Suppressor macrophage (primary cell): ENCODE measurements at places on chromosomes 3 and 15.
A peak's percentile ranks its signal among the peaks of the same experiment; 100 is the strongest.

DNA sequence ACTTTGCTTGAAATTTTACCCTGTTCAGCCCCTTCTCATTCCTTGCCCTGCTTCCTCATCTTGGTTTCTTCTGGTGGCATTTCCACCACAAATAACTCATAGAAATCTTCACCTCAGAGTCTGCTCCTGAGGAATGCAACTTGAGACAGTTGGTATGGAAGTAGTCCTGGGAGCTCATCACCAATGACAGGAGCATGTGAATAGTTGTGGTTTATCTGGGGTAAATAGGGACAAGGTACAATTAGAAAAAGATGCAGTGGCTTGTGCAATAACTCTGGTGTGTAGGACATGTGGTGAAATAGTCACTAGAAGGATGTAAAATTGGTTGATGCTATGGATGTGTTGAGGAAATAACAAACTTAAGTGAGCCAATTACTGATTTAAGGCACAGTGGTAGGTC lies 72.7 kb upstream of the CHRNA7 start:
- no peak for DNase-seq

DNA sequence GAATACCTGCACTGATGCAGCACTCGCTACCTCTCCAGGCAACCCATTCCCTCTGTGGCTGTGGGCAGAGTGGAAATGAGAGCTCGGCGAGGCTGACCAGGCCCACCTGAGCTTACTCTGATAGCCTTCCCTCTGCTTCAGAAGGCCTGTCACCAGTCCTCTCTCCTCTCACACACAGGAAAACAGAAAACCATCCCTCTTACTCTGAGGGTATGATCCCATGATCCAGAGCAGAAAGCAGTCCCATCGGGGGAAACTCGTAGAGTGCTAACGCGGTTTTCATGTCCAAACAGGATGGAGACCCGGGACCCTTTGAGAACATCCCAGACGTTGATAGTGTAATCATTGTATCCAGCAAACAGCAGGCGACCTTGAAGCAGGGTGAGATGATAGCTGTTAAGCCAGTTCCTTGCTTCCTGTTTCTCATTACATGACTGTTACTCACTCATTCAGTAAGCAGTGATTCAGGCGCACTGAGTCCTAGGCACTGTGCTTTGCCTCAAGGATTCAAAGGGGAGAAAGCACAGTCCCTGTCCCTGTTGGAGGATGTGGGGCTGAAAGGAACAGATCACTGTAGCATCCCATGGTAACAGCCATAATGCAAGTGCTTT lies 11.8 kb upstream of the BCL2L10 start:
- DNase-seq: peak; percentile 57

- DNase-seq: no peak
Measured at GRCh38 chr15:42088801-42089640, 5.3 kb downstream of the PLA2G4D start.

DNA sequence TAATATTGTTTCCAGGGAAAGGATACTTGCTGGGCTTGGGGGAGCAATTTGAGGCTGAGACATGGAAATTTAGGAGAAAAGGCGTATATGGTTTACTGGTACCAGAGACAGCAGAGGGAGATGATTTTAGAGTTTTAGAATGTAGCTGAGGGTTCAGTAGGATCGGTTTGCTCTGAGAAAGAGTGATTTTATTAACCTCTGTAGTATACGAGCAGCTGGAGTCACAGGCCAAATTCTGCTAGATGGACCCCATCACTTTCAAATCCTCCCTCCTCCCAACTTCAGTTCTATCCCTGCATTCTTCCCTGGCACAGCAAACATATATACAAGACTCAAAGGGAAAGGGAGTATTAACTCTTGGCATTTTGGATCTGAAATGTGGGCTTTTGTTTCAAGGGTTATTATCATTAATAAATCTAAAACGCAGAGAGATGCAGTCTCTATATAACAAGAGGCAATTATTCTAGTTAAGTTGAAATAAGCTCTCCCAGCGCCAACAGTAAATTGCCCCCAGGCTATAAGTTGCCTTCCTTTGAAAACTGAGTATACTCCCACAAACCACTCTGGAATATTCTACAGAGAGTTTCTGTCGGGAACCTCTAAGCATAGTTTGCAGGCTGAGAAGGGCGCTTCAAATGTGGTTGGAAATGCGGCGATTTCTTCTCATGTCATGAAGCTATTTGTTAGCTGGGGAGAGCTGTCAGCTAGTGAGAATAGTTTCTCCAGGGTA lies 5.4 kb downstream of the CRABP1 start:
- no peak for DNase-seq

DNA sequence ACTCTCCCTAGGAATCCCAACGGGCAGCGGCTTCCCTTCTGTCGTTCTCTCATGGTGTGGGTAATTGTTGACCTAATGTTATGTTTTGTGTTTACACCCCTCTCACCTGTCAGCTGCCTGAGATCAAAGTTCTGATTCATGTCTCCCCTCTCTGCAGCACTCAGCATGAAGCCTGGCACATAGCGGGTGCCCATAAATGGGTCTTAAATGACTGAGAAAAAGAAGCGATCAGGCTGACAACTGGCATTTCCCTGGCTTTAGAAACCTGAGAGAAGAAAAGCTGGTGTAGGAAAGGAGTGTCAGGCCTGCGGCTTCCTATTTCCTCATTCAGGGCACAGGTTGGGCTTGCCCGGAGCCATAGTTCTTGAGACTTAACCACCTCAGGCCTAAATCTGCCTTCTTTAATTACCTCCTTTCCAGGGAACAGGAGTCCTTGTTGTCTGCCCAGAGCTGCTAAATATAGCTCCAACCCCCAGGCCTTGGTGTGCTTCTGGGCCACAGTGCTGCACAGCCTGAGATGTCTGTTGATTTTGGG lies 31.8 kb downstream of the LPP start:
- DNase-seq: no peak

GRCh38 chr3:39753391-39753790 lies 56.0 kb upstream of the MYRIP start:
- no peak for DNase-seq

GRCh38 chr3:129288446-129288845 lies 9.8 kb downstream of the HMCES start:
- no peak for DNase-seq

DNA sequence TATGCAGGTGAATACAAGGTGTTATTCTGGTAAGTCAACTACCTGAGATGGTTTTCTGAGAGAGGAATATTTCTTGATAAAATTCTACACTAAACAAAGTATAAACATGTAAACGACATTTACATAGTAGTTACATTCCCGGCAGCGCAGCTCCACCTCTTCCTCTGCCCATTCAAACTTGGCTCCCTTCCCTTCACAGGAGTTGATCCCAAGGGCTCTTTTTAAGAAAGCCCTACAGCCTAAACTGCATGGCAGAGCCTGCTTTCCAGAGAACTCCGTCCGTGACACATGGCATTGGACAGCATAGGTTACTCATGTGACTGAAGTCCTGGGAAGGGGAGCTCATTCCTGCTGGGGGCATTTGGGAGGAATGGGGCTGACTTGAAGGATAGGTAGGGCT lies 22.0 kb upstream of the LCTL start:
- no peak for DNase-seq

GRCh38 chr15:79045041-79045440 lies 45.5 kb downstream of the RASGRF1 start:
- DNase-seq: no peak

DNA sequence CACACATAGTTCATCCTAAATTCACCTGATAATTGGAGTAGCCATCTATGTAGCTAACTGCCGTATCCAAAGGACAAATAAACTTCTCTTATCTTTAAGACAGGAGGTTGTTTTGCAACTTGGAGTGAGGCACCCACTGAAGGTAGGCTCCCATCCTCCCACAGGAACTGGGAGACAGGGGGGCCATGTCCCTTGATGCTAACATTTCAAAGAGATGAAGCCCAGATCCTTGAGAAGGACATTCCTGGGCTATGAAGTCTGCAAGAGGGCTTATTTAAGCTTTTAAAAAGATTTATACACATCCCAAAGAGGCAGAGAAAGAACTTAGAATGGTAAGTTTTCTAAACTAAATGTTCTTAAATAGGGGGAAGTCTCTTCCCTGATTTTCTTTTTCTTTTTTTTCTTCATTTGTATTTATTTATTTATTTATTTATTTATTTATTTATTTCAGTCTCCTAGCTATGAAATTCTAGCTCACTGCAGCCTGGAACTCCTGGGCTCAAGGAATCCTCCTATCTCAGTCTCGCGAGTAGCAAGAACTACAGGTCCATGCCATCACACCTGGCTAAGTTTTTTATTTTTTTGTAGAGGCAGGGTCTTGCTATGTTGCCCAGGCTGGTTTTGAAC lies 12.8 kb upstream of the MOBP start:
- no peak for DNase-seq

- DNase-seq: peak; percentile 50
Measured at GRCh38 chr3:14803981-14804834, 14.6 kb upstream of the FGD5 start.

DNA sequence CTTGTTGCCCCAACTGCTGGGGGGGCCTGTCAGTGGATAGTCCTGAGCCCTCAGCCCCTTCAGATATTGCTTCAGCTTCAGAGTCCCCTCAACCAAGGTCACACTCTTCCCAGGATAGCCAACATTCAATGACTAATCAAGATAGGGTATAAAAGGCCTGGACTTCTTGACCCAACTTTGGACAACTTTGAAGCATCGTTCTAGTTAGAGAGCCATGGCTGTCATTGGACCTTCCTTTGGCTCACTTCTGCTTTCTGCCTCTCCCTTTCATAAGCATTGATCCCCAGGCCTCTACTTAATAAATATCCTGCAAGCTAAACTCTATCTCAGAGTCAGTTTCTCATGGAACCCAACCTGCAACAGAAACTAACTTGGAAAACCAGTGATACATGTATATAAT lies 31.3 kb upstream of the DCLK3 start:
- no peak for DNase-seq

DNA sequence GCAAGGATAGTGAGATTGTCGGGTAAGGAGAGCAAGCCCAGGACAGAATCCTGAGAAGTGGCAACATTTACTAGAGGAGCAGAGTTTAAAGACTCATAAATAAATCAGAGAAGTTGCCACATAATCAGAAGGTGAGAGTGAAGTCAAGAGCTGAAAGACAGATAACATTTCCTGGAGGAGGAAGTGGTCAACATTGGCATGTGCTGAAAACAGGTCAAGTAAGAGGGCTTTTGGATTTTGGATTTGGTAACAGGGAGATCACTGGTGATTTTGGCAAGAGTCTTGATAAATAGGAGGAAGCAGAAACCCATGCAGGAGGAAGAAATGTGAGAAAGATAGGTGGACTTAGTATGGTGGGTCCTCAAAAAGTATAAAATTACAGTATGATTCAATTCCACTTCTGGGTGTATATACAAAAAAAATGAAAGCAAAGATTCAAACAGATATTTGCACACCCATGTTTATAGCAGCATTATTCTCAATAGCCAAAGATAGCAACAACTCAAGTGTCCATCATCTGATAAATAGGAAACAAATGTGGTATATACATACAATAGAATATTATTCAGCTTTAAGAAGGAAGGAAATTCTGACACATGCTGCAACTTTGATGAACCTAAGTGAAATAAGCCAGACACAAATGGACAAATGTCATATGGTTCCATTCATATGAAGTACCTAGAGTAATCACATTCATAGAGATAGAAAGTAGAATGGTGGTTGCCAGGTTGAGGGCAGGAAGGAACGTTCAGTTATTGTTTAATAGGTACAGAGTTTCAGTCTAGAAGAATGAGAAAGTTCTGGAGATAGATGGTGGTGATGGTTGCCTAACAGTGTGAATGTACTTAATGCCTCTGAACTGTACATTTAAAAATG lies 27.3 kb upstream of the MBNL1 start:
- peak; percentile 38 for DNase-seq

DNA sequence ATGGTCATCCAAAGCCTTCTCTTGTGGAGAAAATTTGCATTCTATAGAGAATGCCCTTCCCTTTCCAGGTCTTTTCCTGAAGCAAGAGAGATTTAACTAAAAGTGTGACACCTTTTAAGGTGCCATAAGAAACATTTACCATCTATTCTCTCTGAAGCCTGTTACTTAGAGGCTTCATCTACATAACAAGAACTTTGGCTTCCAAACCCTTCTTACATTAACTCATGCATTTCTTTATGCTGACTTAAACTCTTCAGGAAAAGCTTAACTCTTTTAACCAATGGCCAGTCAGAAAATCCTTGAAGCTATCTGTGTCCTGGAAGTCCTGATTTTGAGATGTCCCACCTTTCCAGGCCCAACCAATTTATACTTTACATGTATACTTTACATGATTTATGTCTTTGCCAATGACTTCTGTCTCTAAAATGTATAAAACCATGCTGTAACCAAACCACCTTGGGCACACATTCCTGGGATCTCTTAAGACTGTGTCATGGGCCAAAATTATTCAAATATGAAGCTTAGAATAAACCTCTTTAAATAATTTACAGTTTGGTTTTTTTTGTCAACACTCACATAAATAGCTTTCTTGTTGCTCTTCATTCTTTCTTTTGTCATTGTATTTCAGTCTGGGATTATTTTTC lies 472.6 kb upstream of the NECTIN3 start:
- DNase-seq: no peak

DNA sequence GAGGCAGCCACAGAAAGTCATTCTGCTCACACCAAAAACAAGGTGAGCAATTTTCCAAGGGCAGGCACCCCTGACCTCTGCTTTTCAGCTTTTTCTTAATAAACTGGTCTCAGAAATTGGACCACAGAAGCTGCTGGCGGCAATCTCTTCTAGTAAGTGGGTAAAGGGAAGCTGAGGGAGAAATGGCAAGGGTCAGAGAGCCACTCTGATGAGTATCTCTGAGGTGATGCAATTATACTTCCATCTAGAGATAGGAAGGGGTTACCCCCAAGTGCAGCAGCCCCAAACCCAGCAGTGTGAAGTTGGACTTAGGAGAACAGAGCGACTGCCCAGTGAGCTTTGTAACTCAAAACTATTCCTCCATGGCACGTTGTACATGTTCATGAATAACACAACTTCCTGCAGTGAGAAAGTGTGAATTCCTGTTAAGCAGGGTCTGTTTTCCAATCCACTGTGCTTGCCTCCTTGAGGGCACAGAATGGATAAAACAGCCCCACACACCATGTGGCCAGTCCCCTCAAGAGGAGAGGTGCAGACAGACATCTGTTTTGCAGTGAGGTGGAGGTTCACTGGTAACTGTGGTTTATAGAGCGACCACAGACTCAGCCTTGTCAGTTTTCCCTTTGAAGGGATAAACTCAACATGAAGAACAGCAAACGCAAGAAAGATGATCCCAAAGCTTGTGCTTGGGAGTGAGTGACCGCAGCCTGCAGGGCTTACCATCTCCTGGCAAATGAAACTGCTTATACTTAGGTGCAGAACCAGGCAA lies 683.4 kb upstream of the CFAP20DC start:
- DNase-seq: no peak
